Osteoblast (primary cell): ENCODE measurements at places on chromosomes 13 and 19. TPM values are rescaled to one million over a fixed set of nuclear protein-coding genes. Genes with fewer than 3 reads are reported as not detected.

Gene VASP
- 50.1 and 71.3 TPM in 2 replicates for total RNA-seq

Gene KIRREL2
- not detected in 2 replicates for total RNA-seq

DNA sequence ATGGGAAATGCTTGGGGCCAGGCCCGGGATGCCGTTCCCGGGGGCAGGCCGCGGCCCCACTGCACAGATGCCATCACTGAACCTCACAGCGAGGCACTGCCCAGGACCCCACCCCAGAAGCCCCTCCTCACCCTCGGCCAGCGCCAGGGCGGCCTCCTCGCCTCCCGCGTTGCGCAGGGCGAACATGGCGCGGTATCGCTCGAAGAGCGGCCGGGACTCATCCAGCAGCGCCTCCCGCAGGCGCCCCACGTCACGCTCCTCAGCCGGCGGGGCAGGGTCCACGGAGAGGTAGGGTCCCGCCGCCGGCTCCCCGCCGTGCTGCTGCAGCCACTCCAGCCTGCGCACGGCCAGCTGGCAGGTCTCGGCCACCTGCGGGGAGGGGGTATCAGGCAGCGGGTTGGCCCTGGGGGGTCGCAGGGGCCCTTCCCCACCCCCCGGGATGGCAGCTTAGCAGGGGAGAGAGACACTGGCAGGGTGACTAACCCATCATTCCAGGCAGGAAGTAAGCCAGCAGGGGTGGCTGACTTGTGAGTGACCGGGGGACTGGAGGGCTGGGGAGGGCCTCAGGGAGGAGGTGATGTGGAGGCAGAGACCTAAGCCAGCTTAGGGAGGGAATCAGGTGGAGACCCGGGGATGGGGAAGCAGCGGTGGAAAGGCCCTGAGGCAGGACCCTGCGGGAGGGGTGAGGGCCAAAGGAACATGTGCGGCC, 8.2 kb downstream of the DOHH start:
- H3K36me3 ChIP-seq, result peaks cover 31% of the 10 kb centered on the region
- H3K27ac ChIP-seq, result no peak overlapping the region
- H3K27me3 ChIP-seq, result no peaks in the 10 kb centered on the region

DNA sequence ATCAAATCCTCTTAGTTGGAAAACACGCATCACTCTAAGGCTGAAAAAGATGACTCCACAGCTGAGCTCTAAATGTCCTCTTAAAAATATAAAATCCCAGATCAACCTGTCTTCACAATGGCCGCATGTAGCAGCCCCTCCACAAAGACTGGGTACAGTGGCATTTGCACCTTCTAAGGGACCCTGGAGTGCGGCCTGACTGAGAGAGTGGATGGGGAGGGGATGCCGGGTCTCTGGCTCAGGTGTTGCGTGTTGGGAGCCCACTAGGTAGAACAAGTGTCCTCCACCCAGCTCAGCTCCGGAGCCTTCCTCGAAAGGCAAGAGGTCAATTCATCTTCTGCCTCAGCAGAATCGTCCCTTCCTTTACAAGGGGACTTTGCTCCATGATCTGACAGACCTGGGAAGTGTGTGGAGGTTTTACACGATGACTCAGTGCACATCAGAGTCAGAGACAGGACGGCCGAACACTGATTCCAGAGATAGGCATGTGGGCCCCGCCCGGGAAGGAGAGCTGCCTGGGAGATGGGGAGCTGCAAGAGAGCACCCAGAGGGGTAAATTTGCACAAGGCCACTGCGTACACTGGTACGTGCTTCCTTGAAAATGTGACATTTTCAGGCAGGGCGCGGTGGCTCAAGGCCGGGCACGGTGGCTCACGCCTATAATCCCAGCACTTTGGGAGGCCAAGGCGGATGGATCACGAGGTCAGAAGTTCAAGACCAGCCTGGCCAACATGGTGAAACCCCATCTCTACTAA, 23.5 kb upstream of the SLC15A1 start:
- no peaks in the 10 kb centered on the region for H3K36me3 ChIP-seq
- H3K27me3 ChIP-seq, result peaks cover 6% of the 10 kb centered on the region
- no peak overlapping the region for H3K27ac ChIP-seq
- no peak overlapping the region for H3K4me3 ChIP-seq

DNA sequence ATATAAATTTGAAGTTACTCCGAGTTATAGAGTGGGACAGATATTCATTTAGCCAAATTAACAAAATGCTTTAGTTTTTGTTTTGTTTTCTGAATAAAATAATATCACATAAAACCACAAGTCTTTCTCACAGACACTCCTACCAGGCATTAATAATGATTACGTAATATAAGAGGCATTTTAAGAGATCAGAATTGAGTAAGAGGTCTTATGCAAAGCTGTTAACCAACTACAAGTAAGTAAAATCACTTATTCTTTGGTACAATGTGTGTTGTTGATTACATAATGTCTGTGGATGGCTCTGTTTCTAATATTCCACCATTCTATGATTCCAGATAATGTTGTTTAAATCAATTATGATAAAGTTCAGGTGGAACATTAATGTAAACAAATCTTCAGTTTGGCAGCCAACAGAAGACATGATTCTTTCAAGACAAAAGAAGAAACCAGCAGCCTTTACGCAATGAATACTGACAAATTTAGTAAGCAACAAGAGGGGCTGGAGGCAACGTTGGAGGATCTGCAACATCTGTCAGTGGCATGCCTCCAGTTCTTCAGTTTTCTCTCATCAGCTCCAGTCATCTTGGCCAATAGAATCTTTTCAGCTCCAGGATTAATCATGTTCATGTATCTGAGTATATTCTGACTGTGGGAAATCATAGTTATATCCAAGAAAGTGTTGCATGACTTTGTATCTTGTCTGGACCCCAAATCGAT, 403.8 kb downstream of the SLITRK5 start:
- DNase-seq, result no peak
- H3K36me3 ChIP-seq, result no peaks in the 10 kb centered on the region
- no peaks in the 10 kb centered on the region for H3K4me1 ChIP-seq
- no peak overlapping the region for H3K27ac ChIP-seq
- no peaks in the 10 kb centered on the region for H3K27me3 ChIP-seq

GRCh38 chr19:42129399-42130253, 2.6 kb downstream of the POU2F2 start:
- no peak overlapping the region for H3K4me3 ChIP-seq
- H3K27me3 ChIP-seq, result peaks cover 6% of the 10 kb centered on the region
- no peak overlapping the region for H3K27ac ChIP-seq
- no peaks in the 10 kb centered on the region for H3K36me3 ChIP-seq
- H3K4me1 ChIP-seq, result peaks cover 19% of the 10 kb centered on the region
- DNase-seq, result peak; percentile 73
